NCI-H226 (cell line): ENCODE measurements at places on chromosomes 5 and 9.

- DNase-seq = no peak
Observed at GRCh38 chr5:39058178-39058921, 15.8 kb downstream of the RICTOR start.

- DNase-seq = peak; percentile 82
Observed at GRCh38 chr9:123360161-123361085, 4.4 kb downstream of the CRB2 start.

DNA sequence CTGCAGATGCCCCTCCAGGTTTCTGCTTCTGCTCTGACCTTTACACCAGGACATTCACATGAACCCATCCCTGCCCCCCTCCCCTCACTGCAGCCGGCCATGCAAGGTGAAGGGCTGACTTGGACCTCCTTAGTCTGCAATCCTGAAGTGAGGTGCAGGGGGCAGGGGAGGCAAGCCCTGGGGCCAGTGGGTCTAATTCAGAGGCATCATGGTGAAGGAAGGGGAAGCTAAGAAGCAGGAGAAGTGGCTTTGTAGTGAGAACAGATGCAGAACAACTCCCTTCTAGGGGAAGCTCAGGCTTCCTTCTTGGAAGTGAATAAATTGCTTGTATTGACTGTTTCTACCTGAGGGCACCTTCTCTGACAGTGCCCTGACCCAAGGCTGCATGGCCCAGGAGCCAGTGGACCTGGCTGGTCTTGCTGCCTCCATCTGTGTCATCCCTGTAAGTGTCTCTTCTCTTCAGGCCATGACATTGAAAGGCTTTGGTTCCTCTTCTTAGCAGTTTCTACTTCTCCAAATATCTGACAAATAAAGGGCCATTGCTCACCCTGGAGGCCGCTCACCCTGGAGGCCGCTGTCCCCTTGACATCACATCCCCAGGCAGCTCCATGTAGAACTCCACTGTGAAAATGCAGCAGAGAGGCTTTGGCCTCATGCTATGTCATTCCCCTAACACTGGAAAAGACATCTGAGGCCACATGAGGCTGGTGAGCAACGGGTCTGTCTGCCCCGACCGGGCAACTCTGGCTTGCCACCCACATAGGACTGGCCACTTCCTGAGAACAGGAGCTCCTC, 55.3 kb downstream of the GADD45G start:
- no peak for DNase-seq

DNA sequence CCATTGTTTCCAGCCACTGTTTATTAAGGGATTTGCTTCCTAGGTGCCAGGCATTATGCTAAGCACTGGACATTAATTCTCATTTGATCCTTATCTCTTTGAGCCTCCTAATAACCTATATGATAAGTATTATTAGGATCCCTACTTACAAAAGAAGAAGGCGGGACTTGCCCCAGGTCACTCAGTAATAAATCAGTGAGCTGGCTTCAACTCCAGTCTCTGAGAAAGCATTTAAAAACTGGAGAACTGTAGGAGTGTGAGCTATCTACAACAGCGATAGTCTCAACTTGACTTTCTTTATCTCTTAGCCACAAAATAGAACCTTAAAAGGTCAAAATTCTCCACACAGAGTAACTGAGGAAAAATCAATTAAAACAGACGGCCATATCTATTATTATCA, 155.0 kb downstream of the GNAQ start:
- DNase-seq = peak; percentile 46

- no peak for DNase-seq
Observed at GRCh38 chr5:81425569-81425968, 31.6 kb upstream of the ACOT12 start.

GRCh38 chr5:87524217-87524616, 111.5 kb upstream of the CCNH start:
- DNase-seq = no peak

GRCh38 chr5:96493219-96493790, 60.3 kb upstream of the PCSK1 start:
- DNase-seq = no peak

DNA sequence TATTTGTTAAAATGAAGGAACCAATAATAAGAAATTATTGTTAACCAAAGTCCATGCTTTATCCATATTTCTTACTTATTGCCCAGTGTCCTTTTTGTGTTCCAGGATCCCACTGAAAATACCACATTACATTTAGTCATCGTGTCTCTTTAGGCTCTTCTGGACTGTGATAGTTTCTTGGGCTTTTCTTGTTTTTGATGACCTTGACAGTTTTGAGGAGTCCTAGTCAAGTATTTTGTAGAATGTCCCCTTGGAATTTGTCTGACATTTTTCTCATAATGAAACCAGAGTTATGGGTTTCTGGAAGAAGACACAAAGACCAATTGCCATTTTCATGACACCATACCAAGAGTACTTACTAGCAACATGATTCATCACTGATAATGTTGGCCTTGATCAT, 13.6 kb upstream of the COMMD10 start:
- no peak for DNase-seq

DNA sequence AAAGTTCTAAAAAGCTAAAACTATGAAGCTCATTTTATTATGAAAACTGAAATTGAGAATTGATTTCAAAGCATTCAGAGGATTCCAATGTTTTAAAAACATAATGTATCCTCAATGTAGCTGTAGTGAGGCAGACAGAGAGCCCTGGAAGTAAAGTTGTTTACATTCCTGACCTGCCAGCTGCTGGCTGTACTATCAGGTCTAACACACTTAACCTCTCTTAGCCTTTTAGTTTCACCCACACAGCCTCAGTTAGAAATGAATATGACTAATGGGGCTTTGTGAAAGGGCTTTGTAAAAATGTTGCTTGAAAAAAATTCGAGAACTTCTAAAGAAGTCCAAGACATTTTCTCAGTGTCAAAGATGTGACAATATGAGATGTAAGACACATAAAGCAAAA, 122.6 kb downstream of the FBXL17 start:
- peak; percentile 36 for DNase-seq

DNA sequence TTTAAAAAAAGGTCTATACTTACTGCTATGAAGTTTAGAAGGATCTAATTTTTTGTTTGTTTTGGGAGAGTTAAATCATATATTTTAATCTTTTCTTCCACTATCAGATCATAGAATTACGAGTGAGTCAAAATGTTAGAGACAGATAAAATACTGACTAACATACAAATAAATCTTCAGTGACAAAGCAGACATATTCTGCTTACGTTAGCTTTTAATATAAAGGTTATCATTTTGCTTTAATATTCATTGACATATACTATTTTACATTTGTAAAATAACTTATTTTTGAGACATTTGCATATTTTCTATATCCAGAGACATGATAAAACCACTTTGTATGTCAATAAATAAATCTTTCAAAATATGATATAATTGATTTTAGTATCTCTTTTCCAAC, 64.6 kb upstream of the GABRA1 start:
- no peak for DNase-seq

DNA sequence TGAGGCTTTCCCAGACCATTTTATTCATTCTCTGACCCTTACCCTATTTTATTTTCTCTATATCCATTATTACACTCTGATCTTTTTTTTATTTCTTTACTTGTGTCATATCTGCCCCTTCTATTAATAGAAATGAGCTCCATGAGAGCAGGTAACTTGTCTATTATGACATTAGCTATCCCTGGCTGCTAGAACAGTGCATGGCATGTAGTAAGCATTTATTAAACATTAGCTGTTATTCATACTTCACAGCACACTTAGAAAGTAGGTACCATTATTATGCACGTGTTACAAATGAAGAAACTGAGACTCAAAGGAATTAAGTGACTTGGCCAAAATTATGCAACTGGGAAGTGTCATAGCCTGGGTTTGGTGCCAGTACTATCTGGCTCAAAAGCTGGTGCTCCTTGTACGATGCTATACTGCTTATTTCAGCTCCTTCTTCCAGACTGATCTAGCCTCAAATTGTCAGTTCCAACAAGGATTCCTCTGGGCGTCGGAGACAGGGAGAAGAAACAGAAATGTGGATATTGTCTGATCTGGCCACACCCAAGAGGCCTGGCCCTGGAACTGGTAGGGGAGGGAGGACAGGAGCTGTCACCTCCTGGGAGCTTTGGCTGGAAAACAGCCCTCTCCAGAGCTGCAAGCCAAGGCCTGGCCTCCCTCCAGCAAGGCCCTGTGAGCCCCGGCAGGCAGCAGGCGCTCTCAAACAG, 10.8 kb upstream of the NIPAL4 start:
- DNase-seq = no peak

- DNase-seq = no peak
Observed at GRCh38 chr5:79069488-79070349, at the start of the genes BHMT2 and DMGDH. TSS of gene BHMT2 (plus strand) at chr5:79069767. CDS start at chr5:79069783, 16 bp downstream. TSS of gene DMGDH (minus strand) at chr5:79069674. CDS start at chr5:79069620, 54 bp downstream.

DNA sequence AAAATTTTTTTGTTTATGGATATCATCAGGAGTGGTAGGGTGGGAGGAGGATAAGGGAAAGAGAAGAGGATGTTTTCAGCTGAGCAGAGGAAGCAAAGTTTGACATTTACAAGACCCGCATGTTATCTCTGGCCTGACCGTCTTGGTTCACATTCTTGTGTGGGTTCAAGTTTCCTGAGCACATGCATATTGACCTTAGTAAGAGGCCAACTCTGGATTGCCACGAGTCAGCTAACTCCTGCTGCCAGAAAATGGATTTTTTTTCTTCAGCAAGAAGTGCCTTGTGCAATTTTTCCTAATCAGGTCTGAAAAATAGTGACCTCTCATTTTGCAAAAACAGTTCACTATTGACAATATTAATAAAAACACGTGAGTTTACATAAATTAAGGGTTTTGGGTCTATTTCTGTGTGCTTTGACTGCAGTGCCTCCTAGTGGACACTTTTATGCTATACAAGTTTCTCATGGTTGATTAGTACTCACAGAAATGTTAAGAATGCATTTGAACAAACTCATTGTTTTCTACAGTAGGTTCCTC, 27.1 kb upstream of the BASP1 start:
- DNase-seq = peak; percentile 65

DNA sequence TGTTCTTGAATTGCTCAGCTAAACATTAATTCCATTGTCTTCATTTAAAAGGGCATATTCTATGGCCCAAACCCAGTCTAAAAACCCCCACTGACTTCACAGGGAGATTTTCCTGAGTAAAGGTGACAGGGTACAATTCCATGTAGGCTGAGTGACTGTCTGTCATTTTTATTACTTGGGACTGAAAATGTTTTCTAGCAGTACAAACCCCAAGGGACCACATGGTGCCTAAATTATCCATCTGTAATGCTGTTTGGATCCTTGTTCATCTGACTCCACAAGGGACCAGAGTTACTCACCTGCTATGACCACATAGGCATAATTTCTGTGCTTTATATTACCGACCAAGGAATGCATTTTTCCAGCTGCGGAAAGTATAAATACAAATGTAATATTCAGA, 349.1 kb downstream of the ZNF608 start:
- DNase-seq = no peak

GRCh38 chr5:120139039-120139438, 325.1 kb upstream of the PRR16 start:
- peak; percentile 78 for DNase-seq

GRCh38 chr5:156582193-156582598, 255.2 kb downstream of the SGCD start:
- DNase-seq = no peak

GRCh38 chr5:137847687-137848086, 20.0 kb upstream of the MYOT start:
- no peak for DNase-seq

DNA sequence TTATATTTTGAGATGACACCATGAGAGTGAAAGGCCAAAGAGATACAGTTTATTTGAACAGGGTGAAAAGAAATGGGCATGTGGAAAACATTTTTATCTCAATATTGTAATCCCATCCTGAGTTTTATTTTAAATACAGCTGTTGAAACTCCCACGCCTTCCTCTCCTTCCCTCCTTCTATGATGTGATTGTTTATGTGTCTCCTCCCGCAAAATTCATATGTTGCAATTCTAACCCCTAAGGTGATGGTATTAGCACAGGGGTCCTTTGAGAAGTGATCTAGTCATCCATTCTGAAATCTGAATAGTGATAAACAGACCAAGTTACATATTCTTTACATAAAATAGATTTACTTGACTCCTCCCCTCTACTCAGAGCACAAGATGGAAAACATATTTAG, 1275.4 kb upstream of the C9orf72 start:
- no peak for DNase-seq

GRCh38 chr9:115209601-115210306, 91.8 kb upstream of the TNC start:
- DNase-seq = peak; percentile 90

- peak; percentile 58 for DNase-seq
Observed at GRCh38 chr9:21801683-21802417, 586 bp upstream of the MTAP start.

DNA sequence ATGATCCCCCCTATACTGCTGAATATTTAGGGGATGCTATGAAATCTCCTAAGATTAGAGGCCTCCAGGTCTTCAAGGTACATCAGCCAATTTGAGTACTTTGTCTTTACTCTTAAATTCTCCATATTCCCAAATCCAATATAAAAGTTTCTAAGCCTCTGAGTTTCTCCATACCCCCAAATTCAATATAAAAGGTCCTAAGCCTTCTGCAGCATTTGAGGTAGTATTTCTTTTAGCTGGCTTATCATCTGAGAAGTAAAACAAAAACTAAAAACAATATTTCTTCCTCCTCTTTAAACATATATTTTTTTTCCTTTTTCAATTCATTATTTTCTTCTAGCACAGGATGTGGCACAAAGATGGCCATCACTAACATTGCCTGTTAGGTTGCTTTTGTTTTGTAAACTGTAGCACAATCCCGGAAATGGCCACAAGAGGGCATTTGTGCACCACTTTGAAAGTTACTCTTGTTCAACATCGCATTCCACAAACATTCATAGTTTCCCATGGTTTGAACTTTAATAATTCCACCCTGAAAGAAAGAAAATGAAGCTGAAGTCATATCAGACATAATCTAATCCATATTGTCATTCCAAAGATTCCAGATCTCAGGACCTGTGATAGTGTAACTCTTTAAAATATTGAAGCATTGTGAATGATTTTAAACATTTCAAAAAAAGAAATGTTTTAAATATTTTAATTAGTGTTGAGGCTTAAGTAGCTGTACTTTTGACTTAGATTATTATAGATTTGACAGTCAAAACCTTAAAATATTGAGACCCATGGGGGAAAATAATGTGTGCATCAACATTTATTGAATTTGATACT, 21.0 kb upstream of the SCGB3A2 start:
- DNase-seq = peak; percentile 23

GRCh38 chr5:10902145-10902544, 141.1 kb upstream of the DAP start:
- DNase-seq = no peak

DNA sequence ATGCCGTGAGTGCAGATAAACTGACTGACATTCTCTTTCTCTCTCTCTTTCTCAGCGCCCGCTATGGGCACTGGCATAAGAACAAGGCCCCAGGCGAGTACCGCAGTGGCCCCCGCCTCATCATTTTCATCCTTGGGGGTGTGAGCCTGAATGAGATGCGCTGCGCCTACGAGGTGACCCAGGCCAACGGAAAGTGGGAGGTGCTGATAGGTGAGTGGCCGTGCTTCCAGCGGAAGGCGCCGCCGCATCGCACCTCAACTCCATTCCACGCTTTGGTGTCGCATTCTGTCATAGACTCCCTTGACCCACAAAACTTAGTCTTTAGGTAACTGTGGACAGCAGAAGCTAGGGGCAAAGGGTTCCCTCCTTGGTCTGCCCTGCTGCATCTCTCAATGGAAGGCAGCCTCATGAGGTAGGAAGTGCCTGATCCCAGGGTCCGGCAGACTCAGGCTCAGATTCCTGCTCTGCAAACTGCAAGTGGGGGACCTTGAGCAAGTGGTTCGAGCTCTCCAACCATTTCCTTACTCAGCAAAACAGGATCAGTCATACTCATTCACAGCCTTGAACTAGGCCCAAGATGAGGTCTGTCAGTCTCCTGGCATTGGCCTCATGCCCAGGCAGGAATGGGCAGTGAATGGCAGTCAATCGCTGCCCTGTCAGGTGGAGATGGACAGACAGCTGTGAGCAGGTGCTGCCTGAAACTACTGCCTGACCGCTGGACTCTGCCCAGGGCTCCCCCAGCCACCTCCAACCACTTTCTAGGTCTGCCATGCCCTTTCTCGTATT, 24.2 kb upstream of the CFAP157 start:
- no peak for DNase-seq
